ENCODE measurements at places on chromosomes 1 and 21.

DNA sequence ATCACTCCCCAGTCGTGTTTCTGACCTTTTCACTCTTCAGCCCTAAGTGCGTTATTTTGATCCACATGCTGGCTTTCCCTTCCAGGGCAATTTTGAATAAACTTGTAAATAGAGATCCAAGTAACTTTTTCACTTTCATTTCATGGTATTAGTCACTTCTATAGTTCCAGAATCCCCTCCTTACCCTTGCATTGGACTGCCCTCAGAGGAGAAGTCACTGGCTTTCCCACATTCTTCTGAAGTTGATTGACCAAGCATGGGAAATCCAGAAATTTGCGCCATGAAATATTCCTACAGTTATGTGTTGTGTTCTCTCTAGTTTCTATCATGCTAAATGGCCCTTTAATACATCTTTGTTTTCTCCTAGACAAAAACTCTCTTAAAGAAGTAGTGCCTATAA is 177.3 kb upstream of the GORAB start:
- DNase-seq = no peak

DNA sequence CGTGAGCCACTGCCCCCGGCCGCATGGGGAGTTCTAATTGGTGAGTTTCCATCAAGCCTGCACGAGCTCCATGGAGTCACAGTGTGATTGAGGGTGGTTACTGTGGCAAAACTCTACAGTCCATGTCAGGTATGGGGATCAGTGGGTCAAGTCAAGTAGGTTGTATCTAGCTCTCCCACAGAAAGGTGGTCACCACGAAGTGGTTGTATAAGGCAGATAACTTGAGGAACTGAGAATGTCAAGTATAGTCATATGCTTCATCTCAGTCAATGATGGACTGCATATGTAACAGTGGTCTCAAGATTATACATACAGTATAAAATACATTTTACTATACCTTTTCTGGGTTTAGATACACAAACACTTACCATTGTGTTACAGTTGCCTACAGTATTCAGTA is 348.6 kb upstream of the ZP4 start:
- no peak for DNase-seq

DNA sequence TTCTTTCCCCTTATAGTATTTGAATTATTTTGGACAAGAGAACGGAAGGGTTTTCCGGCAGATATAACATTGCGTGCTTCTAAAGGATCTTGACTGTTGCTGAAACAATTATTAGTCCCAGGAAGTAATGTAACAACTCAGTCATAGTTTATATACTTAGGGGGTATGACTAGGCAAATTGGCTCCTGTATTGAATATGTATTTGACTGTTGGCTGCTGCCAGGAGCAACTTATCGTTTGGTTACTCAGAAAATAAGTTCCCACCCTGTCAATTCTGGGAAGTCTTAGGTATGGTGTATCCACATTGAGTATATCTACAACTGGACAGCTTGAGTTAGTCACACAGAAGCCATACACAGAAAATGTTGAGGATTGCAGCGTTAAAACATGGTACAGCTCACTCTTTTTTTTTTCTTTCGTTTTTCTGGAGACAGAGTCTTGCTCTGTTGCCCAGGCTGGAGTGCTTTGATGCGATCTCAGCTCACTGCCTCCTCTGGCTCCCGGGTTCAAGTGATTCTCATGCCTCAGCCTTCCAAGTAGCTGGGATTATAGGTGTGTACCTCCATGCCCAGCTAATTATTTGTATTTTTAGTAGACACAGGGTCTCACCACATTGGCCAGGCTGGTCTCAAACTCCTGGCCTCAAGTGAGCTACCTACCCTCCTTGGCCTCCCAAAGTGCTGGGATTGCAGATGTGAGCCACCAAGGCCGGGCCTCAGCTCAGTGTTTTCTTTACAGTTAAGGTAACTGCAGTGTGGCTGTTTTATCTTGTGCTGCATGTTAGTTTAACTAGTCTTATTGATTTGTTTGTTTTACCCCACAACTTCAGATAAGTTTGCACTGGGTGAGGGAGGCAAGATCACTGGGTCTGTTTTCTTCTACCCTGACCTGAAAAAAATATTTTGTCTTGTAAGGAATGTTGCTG is 10.2 kb downstream of the SMAP2 start:
- DNase-seq = no peak

DNA sequence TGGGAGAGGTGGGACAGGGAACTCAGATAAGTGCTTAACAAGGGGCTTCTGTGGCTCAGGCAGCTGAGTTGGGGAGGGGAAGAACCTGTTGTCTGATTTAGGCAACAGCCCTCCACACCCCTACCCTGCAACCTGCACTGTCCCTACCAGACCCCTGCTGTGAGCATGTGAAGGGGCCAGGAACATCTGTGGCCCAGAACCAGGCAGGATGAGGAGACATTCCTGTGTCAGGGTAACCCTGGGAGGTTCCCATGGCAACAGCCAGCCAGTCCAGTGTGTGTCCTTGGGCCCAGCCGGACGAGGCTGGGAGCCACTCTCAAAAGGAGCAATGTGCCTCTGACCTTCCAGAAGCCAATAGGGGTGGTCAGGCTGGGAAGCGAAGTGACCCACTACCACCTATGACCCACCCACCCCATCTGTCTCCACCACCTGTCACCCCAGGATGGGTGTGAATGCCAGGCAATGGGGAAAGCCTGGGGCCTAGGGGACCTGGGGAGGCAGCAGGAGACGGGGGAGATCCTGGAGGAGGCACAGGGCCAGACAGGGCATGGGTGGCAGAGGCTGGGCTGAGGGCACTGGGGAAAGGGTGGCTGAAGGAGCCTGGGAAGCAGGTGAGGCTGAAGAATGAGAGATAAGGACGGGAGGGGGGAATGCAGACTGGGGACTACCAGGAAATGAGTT is 5.0 kb upstream of the PMVK start:
- no peak for DNase-seq

GRCh38 chr1:61152469-61153105 is 70.2 kb downstream of the NFIA start:
- DNase-seq = no peak

- no peak for DNase-seq
Observed at GRCh38 chr1:167229719-167230385, 9.2 kb downstream of the POU2F1 start.

- DNase-seq = no peak
Observed at GRCh38 chr1:246482805-246483568, 24.1 kb downstream of the SMYD3 start.

- no peak for DNase-seq
Observed at GRCh38 chr1:12063141-12064072, at the start of gene TNFRSF8. TSS of gene TNFRSF8 (plus strand) at chr1:12063303. CDS start at chr1:12063599, 296 bp downstream.

GRCh38 chr1:80349218-80349617 is 1342.7 kb upstream of the ADGRL4 start:
- no peak for DNase-seq

- no peak for DNase-seq
Observed at GRCh38 chr1:200311256-200311655, 98.6 kb downstream of the ZNF281 start.

DNA sequence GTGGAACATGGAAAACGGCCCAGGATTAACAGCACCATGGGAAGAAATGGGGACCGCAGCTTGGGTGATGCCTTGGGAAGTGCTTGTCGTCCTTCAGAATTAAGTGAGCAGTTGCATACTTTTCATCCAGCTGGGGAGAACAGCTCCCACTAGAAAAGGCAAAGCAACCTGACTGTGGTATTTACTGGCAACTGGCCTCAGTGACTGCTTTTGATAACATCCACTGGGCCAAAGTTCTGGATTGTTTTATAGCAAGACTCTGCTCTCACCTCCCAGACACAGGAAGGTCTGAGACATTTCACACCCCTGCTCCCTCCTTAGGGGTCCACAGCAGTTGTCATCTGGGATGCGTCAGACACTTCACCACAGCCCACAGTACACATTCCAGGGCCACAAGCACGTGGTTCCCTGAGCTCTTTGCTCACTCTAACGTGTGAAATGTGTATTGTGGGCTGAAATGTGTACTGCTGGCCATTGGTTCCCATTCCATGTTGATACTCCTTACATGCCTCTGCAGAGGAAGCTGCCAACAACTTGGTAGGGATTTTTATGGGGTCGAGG is 6.6 kb downstream of the PAPPA2 start:
- no peak for DNase-seq

DNA sequence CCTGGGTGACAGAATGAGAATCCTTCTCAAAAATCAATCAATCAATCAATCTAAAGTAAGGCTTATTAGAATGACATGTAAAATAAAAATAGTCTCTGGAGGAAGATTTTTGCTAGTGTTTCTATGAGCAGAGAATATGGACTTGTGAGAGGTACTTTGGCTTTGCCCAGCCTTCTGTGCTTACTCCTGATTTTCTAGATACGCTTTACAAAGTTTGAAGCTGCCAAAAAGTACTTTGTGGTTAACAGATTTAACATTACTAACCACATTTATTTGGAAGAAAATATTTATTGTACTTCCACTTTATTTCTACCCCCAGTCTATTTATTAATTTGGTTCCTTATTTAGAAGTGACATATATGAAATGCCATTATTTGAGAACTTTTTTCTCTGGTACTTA is 41.0 kb downstream of the CEP350 start:
- DNase-seq = no peak

DNA sequence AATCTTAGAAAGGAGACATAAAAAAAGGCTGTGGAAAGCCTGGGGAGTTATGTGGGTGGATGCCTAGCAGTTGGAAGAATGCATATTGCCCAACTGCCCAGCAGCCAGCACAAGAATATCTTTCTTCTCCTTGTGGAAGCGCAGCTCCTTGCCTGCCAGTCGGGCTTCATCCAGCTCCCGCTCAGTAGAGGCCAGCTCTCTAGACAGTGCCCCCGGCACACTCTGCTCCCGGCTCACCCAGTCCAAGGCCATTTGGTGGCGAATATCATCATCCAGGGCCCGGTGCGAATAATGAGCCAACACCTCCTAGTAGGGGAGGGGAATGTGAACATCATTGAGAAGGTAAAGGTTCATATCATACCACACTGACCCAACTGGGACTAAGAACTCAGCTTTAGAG is 9.0 kb upstream of the RBM8A start:
- DNase-seq = no peak

DNA sequence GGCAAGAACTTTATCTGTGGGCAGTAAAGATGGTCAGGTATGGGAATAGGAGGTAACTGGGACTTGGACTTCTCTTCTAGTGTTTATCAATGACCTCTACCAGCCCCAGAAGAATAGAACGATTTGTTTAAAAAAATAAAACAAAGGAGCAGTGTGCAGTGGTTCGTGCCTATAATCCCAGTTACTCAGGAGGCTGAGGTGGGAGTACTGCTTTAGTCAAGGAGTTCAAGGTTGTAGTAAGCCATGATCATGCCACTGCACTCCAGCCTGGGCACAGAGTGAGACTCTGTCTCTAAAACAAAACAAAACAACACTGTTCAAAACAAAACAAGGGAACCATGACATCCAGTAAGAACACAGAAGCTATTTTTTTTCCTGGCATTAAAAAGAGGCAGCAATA is 4.3 kb downstream of the RNF19B start:
- DNase-seq = no peak

DNA sequence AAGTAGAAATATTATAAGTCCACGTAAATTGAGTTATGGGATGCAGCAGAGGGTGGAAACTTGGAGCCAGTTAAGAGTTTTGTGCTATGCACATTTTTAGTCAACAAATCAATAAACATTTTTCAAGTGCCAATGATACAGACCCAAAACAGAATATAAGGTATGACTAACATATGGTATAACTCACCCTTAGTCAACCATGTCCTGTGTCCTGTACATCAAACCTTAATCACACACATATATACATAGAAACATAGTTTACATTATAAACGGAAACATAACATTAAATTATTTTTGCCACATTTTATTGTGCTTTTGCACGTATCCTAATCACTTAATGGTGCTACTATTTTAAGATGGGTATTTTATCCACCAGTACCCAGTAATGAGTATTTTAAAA is 136.1 kb upstream of the USH2A start:
- DNase-seq = no peak

DNA sequence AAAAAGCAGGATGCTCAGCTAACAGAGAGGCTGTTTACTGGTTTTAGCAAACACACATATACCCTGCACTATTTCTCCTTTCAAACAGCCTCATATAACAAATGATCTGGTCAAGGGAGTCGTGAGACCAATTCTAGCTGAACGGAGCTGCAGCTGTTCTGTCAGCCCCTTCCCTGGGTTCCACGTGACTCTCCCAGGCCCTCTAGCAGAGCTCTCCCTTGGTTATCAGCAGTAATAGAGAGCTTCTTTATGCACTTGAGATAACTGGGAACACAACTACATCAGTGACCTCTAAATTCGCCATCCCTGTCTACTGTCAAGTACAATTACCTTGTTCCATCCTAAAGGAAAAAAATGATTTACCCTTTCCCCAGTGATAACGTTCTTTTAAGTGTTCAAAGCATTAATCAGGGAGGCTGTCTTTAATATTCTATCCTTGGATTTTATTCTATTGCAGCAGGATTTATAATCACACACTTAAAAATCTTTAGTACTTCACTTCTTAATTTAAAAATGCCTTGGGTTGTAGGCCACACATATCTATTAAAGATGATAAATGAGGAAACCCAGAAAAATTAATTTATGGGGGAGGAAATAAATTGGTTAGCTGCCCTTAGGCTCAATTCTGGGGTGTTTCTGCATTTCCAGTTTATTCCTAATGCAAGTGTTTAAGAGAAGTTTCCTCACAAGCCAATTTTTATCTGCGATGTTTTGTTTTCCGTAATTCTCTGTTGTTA is 28.2 kb downstream of the PTGER3 start:
- DNase-seq = no peak

- DNase-seq = no peak
Observed at GRCh38 chr1:36136535-36136934, 11.5 kb upstream of the COL8A2 start.

DNA sequence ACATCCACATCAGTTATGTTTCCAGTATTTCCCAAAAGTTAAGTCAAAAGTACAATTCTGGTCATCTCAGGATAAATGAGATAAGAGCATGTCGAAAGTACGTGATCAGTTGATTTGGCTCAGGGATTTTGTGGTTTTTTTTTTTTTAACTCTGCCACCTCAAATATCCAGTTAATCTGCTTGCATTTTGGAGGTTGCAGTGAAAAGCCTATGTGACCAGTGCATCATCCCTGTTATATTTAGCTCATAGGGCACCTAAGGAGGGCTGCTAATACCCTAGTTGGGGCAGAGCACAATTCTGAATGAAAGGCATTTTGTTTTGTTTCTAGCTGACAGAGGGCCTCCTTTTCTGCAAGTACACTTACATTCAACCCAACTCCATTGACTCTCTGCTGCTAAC is 31.7 kb upstream of the RGS16 start:
- no peak for DNase-seq

GRCh38 chr1:209391792-209392191 is 191.7 kb upstream of the CAMK1G start:
- no peak for DNase-seq

DNA sequence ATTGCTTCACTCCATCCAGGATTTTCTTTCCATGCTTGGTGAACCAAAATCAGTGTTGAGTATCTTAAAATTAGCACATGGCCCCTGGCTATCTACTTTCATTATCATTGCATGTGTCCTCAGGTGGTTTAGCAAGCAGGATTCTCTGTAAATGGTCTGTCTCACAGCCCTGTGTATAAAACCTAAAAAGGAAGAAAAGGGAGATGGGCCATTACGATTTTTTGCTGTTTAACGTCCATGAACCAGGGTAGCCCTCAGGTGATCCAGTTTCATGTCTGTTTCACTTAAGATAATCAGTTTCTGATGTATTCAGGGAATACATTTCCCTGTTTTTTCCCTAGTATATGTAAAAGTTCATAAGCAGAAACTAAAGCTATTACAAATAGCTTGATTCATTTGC is 238.2 kb downstream of the NFIA start:
- no peak for DNase-seq
